ENCODE measurements at places on chromosomes 16 and 17.

GRCh38 chr17:40369923-40370322 is 5.4 kb upstream of the GJD3 start:
- DNase-seq = peak; percentile 75

DNA sequence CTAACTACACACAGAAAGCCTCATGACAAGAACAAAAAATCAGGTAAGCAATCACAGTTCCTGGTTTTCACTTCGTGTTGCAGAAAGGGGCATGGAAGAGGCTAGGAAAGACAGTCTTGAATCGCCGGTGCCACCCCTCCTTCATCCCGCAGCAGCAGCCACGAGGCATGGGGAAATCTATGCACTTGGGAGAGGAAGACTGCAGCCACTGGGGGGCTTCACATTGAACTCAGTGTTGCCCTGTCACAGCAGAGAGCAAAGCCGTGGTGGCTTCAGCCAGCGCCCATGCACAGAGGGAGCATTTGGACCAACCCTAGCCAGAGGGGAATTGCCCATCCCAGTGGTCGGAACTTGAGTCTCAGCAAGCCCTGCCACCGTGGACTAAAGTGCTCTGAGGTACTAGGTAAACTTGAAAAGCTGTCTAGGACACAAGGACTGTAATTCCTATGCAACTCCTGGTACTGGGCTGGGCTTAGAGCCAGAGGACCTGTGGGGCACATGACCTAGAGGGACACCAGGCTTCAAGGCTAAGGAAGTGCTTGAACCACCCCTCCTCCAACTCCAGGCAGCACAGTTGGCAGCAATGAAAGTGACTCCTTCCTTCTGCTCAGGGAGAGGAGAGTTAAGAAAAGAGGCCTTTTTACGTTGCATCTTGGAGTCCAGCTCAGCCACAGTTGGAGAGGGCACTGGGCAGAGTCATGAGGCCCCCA is 35.2 kb upstream of the ATP2C2 start:
- DNase-seq = peak; percentile 41

GRCh38 chr16:2514333-2515179 is 804 bp downstream of the ATP6V0C start:
- no peak for DNase-seq

- peak; percentile 55 for DNase-seq
Measured at GRCh38 chr17:42898147-42898811, 2.3 kb upstream of the G6PC1 start.

- DNase-seq = no peak
Measured at GRCh38 chr16:4208341-4208751, 33.5 kb downstream of the SRL start.
